ENCODE measurements at places on chromosomes 12 and 14.

GRCh38 chr12:19192710-19193109 is 63.2 kb downstream of the PLEKHA5 start:
- DNase-seq = no peak

- no peak for DNase-seq
These were observed 246.0 kb downstream of the ZFP36L1 start for GRCh38 chr14:68546839-68547238.

DNA sequence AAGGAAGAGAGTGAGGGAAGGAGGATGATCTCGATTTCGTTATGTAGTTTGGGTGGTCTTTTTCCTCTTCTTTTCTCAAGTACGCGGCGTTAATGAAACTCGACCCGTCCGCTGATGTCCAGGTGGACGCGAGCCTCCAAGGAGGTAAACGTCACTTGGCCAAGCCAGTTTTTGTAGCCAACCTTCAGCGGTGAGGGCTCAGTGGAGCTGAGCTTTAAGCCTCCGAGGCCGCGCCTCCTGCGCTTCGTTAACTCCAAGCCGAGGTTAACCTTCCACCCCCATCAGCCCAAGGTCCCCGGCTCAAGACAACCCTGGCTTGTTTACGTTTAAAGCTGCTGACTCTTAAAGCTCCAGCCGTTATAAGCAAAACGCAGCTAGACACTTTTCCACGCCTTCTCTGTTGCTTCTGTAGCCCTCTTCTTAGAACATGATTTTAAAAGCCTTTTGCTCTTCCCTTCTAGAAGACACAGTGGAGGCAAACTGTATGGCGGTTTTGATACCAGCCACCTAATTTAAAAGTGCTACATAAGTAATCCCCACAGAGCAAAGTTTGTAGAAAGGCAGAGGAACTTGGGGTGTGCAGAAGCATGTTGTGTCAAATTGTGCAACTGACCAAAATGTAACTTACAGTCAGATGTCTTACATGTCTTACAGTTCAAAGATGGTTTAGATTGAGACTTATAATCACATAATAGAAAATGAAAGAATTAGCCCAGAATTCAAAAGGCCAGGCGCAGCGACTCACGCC is 923 bp upstream of the ITPR2 start:
- DNase-seq = peak; percentile 73

GRCh38 chr12:53507603-53507885 is 260 bp upstream of the NPFF start:
- no peak for DNase-seq

GRCh38 chr12:86389949-86390348 is 133.8 kb upstream of the MGAT4C start:
- DNase-seq = no peak

- DNase-seq = peak; percentile 37
These were observed 13.0 kb upstream of the TRAF3 start for GRCh38 chr14:102764220-102764671.

DNA sequence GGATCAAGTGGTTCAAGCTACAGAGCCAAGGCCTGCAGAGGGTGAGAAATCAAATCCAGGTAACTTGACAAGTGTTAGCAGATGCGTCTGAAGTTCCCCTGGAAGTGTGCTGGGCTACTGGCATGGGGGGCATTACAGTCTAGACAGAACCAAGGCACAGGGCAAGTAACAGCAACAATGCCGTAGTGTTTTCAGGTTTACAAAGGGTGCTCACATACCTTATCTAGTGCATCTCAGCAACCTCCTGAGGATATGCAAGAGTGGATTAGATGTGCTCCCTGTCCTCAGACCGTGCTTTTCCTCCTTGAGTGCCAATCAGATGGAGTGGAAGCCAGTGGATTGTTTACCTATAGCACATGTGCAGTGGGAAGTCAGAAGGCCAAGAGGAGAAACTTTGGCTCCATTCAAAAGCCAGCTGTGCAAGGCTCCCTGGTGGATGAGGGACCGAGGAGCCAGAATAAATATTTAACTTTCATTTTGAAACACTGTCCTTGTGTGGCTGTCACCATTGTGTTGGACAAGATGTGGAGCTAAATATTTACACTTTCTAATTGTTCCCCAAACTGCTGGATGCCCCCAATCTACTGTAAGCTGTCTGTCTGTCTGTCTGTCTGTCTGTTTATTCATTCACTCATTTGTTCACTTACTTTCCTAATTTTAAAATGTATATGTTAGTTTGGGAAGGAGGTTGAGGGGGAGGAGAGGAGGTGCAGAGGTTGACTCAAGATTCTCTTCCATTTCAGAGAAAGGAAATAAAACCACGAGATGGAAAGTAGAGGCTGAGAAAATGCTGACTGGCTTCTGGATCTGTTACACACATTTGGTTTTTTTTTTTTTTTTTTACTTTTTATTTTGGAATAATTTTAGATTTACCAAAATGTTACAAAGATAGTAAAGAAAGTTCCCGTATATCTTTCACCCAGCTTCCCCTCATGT is 184.0 kb upstream of the PARP11 start:
- DNase-seq = no peak

- DNase-seq = no peak
These were observed 30.8 kb upstream of the NRDE2 start for GRCh38 chr14:90362558-90362896.

DNA sequence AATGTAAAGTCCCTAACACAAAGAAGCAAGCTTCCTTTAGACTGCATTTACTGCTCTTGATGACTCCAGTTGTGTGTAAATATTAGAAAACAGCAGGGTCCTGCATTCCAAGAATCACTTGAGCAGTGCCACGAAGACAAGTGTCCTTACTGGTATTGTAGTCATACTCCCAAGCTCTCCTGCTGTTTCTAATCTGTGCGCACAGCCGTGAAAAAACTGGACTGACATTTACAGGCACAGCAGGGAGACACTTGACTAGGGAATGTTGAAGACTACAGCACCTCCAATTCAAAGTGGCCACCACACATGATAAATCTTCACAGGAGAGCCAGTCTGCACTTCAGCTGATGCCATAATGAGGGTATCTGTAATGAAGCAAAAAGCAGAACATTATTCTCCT is 91.4 kb downstream of the VRK1 start:
- DNase-seq = no peak

- DNase-seq = peak; percentile 56
These were observed 12.3 kb downstream of the METTL3 start for GRCh38 chr14:21498540-21499526.

DNA sequence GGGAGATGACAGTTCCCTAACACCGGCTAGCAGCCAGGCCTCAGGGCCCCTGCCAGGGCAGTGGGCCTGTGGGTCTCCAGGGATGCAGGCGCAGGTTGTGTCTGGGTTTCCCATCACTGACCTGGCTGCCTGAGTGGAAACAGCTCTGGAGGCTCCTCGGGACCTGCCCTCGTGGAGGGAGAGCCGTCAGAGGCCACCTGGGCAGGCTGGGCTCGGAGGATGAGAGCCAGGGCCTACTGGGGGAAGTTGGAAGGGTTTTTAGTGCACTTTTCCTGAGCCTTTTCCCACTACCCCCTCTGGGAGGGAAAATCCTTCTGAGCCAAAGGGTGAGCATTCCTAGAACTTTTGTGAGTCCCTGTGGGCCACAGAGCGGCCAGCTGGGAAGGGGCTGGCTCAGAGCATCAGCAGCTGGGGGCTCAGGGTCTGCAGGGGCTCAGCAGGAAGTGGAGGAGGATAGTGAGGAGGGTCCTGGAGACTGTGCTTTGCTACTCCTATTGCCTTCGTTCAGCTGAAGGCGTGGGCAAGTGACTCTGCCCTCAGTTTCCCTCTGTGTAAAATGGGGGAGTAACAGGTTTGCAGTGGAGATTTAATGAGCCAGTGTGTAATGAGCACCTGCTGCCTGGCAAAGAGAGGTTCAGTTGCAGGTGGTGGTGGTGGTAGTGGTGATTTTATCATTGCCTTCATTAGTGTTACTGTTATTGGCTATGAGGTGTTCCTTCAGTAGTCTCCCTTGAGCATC is 1.8 kb downstream of the SH2B3 start:
- peak; percentile 65 for DNase-seq
